RPMI7951 (cell line): ENCODE measurements at places on chromosomes 7 and 10. TPM values are rescaled to one million over a fixed set of nuclear protein-coding genes. Genes with fewer than 3 reads are reported as not detected.

SDHAF3 gene
- 43.3 and 46.5 TPM in 2 replicates for total RNA-seq

NPC1L1 gene
- not detected in 2 replicates for total RNA-seq

- no peak for DNase-seq
Measured at GRCh38 chr7:14381936-14382335, 392.5 kb upstream of the ETV1 start.

DNA sequence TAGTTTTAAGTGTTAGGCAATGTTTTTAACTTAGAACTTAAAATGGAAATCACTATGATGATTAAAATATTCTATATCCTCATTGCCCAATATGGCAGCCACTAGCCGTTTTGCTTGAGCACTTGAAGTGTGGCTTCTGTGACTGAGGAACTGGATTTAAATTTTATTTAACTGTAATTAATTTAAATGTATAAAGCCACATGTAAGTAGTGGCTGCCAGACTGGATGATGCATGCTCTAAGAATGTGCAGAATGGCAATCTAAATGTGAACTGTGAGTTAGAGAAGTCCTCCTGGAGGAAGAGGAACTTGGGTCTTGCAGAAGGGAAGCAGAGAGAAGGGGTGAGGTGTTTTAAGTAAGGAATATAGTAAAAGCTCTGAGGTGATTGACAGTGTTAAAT is 451.4 kb downstream of the SUGCT start:
- peak; percentile 83 for DNase-seq

DNA sequence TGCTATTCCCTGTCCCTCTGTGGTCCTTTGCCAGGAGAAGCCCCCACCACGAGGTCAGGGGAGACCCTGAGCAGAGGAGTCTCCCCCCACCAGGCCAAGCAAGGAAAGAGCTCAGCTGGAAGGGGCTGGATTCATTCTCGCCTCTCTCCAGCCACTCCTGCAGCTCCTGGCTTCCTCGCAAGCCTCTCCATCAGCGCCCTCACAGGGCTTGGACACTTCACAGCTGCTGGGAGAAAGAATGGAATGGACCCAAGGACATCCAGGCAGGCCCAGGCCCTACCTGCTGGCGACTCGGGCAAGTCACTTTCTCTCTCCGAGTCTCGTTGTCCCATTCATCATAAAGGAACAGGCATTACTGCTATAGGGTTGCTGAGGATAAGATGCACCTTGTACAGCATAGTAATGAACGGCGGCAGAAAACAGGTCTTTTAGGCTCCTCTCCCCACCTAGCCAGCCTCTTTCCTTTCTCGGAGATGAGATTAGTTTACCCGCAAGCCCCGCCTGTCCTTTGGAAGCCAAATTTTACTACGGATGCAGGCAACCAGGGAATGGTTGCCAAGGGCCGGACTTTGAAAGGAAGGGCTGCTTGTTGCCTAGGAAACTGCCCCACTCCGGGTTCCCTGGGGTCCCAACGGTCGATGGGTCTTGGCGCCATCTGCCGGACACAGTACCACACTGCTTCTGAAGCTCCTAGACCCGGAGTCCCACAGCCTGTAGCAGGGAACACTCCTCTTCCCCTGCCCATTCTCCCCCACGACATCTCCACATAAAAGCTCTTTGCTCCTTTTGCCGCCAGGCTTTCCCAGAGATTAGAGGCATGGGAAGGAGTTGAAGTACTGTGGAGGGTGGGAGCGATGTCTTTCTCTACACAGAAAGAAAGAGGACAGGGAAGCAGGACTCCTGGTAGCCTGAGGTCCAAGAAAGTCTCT is 22.3 kb downstream of the IMPDH1 start:
- DNase-seq = peak; percentile 63

TMEM236 gene
- 0.10 and 0.12 TPM in 2 replicates for total RNA-seq

- peak; percentile 73 for DNase-seq
Measured at GRCh38 chr7:142375710-142376313, 118.0 kb upstream of the PRSS58 start.

GRCh38 chr10:71708301-71708703 is 11.3 kb downstream of the C10orf105 start:
- no peak for DNase-seq

DNA sequence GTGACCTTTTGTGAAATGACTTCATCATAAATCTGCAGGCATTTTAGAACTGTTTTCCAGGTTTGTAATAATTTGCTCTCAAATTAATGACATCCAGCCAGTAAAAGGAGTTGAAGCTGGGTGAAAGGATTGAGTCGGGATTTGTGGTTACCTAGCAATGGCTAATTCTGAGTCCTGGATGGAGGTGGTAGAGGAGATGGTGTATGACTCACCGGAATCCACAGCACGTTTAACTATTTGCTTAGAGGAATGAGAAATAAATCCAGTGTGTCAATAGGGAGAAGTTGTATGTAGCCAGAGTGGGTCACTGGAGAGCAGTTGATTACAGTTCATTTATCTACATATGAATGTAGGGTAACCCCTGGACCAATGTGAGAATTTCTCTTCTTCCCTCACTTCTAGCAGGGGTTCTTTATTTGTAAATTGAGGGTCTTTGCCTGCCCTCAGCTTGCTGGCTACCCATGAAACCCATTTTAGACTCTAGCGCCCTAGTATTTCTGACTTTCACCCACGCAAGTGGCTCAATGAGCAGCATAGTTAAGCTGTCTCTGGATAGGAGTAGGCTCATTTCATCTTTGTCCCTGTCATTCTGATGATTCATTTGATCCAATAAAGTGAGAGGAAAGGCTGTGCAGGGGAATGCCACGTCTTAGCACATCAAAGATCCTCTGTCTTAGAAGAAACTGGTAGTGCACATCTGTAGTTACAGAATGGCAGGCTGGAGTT is 547.8 kb downstream of the SORCS3 start:
- peak; percentile 83 for DNase-seq
